ENCODE measurements at places on chromosomes 1 and 21. TPM values are rescaled to one million over a fixed set of nuclear protein-coding genes. Genes with fewer than 3 reads are reported as not detected.

The SELE gene
- total RNA-seq, result not detected

The AGO3 gene
- total RNA-seq, result 17.6 TPM

The SEMA4A gene
- 52.1 TPM for total RNA-seq

The CYP4Z1 gene
- total RNA-seq, result not detected

The CA6 gene
- total RNA-seq, result not detected

Measured in GM12878 (cell line).